ENCODE measurements at places on chromosomes 1 and 21. TPM values are rescaled to one million over a fixed set of nuclear protein-coding genes. Genes with fewer than 3 reads are reported as not detected.

- no peak for DNase-seq
These were observed 94.7 kb downstream of the SSBP3 start for GRCh38 chr1:54311506-54311905.

The SH2D2A gene
- 3.2 TPM for total RNA-seq

GRCh38 chr1:226677027-226678020, 61.8 kb downstream of the ITPKB start:
- peak; percentile 76 for DNase-seq

The CD1B gene
- 0.38 TPM for total RNA-seq

GRCh38 chr1:47585141-47585902, 147.5 kb downstream of the FOXD2 start:
- no peak for DNase-seq

DNA sequence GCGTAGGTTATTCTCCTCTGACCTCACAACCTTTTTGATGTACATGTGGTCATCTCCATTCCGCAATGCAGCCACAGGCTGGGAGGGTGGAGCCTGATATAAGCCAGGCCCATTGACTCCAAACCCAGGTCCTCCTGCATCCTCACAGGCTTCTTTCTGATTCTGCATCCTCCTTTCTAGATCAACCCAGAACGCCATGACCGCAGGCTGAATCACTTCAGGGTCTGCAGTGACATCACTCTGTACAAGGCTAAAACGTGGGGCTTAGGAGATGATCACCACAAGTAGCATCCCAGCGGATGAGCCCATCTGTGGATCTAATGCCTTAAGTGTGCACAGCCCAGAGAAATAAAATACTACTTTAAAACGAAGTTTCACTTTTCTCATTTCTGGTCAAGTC, 16.1 kb downstream of the EBNA1BP2 start:
- DNase-seq = no peak

DNA sequence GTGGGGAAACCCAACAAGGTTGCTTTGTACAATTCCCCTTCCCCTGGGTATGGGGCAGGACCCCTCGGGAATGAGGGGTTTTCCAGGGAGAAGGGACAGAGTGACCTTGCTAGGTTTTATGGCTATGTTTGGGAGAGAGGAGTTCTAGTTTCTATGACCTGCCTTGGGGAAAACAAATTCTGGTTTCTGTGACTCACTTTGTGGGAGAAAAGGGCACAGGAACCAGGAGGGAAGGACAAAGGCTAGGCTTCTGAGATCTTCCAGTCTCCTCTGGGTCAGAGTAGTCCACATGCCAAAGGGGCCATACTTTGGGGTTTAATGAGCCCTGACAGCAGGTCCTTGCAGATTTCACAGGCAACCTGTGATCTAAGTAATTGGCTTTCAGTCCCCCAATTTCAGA, 5.5 kb upstream of the PTGER3 start:
- DNase-seq = no peak

GRCh38 chr1:59143811-59144210, 153.1 kb upstream of the FGGY start:
- no peak for DNase-seq

The PLEKHA6 gene
- total RNA-seq = 2.9 TPM

The HSPG2 gene
- 66.0 TPM for total RNA-seq

The DNASE2B gene
- not detected for total RNA-seq

GRCh38 chr1:202837746-202838262, 27.1 kb downstream of the PCAT6 start:
- DNase-seq = no peak

- DNase-seq = no peak
These were observed 97.5 kb downstream of the RGS2 start for GRCh38 chr1:192906334-192906733.

The PLA2G5 gene
- total RNA-seq = 2.1 TPM

GRCh38 chr21:37956772-37957171, 40.5 kb upstream of the KCNJ6 start:
- DNase-seq = no peak

- DNase-seq = no peak
These were observed 198.2 kb downstream of the CENPF start for GRCh38 chr1:214801191-214801590.

The LRRC52 gene
- not detected for total RNA-seq

The OVAAL gene
- not detected for total RNA-seq

The KRTAP12-2 gene
- not detected for total RNA-seq

- DNase-seq = no peak
These were observed 11.1 kb upstream of the RAB42 start for GRCh38 chr1:28580722-28581530.

DNA sequence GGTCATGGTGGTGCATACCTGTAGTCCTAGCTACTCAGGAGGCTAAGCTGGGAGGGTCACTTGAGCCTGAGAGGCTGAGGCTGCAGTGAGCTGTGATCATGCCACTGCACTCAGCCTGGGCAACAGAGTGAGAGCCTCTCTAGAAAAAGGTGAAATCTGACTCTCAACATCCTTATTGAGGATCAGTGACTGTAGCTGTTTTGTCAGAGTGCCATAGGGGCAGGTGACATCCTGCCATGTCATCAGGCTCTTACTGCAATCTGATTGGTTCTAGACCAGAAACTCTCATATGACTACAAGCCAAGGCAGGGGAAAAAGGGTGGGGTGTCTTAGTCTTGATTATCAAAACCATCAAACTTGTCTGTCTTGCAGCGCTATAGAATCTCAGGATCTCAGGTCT, 62.8 kb upstream of the NGF start:
- DNase-seq = no peak

The FMO3 gene
- total RNA-seq = 16.5 TPM

DNA sequence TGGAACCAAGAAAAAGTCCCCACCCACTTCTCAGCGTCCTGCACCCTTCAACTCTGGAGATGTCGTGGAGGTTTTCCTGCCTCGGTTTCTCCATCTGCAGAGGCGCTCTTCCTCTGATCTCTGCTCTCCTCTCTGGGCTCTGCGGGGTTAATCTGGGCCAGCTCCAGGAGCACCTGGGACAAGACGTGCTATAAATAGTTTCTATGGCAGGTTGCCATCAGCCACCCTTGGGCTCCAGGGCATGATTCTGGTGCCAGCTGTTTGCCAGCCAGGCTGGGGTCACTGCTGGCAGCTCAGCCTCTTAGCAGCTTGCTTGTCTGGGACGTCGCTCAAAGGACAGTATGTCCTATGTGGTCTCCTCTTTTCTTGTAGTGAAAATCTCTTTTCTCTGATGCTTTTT, 137.1 kb downstream of the ACTL8 start:
- no peak for DNase-seq

The SOX13 gene
- total RNA-seq = 52.0 TPM

The CSDE1 gene
- 1,020 TPM for total RNA-seq

The DDX20 gene
- total RNA-seq = 12.8 TPM

GRCh38 chr1:213357403-213357802, 306.4 kb downstream of the RPS6KC1 start:
- no peak for DNase-seq

DNA sequence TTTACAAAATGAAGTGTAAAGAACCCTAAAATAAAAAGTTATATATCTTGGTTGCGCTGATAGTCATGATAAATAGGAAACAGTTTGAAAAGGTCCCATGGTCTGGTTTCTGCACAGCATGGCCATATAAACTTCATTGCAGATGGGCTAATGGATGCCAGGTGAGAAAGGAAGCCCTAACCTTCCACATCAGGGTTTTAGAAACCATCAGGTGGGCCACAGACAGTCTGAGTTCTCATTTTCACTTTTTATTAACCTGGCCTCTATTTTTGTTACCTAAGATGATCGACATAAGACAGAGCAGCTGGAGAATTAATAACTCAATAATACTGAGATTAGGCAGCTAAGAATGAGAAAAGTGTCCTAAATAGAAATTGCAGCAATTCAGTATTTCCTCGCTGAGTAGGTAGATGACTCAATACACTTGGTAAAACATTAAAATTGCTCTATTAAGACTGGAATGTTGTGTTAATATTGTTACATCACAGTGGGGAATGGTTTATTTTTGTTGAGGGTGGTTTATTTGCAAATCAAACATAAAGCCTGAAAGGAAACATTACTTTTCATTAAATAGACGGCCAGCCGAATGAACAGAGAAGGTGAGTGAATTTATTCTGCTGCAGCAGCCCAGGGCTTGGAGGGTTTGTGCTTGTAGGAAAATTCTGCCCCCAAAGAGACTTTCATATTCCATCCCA, 21.1 kb downstream of the C1orf21 start:
- no peak for DNase-seq

Data from omental fat pad (tissue), 4 donors.